LoVo (cell line): ENCODE measurements at places on chromosomes 2 and 18.

- no peak for DNase-seq
Observed at GRCh38 chr2:14194233-14194632, 438.3 kb upstream of the LRATD1 start.

DNA sequence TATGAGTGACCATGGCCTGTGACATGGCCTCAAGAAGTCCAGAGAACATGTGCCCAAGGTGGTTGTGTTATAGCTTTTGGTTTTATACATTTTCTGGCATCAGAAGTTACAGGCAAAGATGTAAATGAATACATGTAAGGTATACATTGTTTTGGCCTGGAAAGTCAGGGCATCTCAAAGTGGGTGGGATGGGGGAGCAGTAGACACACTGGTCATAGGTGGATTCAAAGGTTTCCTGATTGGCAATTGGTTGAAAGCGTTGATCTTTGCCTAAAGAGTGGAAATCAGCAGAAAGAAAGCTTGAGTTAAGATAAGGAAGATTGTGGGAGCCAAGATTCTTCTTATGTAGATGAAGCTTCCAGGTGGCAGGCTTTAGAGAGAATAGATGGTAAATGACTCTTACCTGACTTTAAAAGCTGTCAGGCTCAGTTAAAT lies 62.1 kb upstream of the DYNAP start:
- no peak for DNase-seq

- DNase-seq = no peak
Observed at GRCh38 chr18:12010187-12010802, 29.0 kb downstream of the IMPA2 start.

GRCh38 chr2:226439337-226439736 lies 360.3 kb downstream of the IRS1 start:
- no peak for DNase-seq

DNA sequence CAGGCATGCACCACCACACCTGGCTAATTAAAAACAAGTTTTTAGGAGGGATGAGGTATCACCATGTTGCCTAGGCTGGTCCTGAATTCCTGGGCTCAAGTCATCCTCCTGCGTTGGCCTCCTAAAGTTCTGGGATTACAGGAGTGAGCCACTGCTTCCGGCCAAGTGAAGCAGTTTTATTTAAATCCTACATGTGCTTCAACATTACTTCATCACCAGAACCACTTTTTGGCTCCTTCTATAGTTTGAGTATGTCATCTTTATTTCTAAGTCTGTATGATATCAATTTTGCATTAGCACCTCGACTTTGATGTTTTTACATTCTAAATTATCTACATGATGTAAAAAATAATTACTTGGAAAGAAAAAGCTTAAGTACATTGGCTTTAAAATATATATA lies 144.3 kb downstream of the FMNL2 start:
- DNase-seq = no peak

DNA sequence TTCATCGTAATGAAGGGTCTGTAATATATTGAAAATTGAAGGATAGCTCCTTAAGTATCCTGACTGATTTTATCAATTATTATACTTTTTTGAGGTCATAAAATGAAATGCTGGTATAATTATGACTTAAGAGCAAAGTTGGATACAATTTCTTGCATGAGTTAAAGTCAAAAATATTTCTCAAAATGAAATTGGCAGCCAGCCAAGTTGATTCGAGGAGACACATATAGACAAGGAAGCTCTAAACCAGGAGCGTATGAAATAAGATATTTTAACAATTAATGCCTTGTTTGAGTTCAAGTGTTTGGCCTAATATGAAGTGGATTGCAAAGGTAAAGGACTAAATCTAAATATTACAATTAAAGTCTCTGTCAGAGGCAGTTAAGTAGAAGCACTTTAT lies 260.4 kb upstream of the DSEL start:
- DNase-seq = no peak

DNA sequence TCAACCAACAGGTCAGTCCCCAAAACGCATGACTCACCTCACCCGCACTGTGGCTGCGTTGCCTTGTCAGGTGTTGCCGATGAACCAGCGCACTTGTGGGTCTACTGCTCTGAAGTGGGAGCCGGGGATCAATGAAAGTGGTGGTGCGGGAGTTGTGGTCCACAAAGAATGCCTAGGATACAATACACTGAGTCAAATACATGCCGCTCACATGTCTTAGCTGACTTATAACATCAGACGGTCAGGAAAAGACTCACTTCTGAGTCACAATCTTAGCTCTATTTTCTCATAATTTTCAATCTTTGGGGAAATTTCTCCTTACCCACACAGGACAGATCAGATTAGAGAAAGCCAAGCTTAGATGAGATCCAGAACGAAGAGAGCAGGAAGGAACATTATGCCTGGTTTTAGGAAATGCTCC lies 107.1 kb upstream of the STK17B start:
- no peak for DNase-seq

DNA sequence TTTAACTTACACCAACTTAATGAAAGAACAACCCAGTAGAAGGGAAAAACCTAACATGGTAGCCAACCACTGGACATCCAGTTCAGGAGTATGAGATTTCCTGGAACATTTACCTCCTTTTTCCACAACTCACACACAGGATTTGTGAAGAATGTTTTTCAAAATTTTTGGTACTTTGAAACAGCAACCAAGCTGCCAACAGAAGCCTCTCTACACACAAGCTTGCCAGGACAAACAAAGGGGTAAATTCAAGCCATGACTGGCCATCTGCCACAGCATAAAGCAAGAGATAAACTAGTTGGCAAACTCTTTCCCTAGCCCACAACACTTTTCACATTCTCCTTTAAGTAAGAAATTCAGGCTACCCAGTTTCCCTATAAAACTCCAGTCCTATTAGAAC lies 21.4 kb downstream of the MGAT4A start:
- DNase-seq = no peak

GRCh38 chr18:55858661-55859515 lies 270.9 kb upstream of the TCF4 start:
- DNase-seq = no peak

GRCh38 chr2:128158176-128158575 lies 67.2 kb downstream of the UGGT1 start:
- no peak for DNase-seq
